Progenitor cell of endocrine pancreas (in vitro differentiated cells): ENCODE measurements at places on chromosomes 2 and 18. TPM values are rescaled to one million over a fixed set of nuclear protein-coding genes. Genes with fewer than 3 reads are reported as not detected.
A peak's percentile ranks its signal among the peaks of the same experiment; 100 is the strongest.

GRCh38 chr2:227472265-227473121, 537 bp downstream of the AGFG1 start:
- DNase-seq = peak; percentile 65

- DNase-seq = no peak
Measured at GRCh38 chr2:99470957-99471356, 18.9 kb downstream of the REV1 start.

The RPIA gene
- total RNA-seq = 24.6 and 27.1 TPM in 2 replicates

DNA sequence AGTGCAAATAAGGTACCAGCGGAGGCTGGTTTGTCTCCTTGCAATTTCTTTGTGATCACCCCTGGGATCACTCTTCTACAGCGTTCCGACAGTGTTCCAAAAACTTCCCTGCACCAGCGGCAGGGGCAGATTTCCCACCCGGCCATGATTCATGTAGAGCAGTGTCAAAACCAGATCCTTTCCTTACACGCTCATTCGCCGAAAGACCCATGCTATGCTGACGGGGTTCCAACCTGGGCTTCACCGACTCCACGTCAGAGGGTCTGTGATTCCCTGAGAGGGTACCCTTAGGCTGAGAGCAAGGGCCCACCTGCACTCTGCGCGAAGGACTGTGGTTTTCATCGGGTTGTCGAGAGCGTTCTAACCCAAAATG, 423 bp upstream of the TTC27 start:
- DNase-seq = no peak

The CRYBA2 gene
- 24.4 and 30.1 TPM in 2 replicates for total RNA-seq

The ATG4B gene
- 142 and 143 TPM in 2 replicates for total RNA-seq

The TMEM178A gene
- total RNA-seq = 28.7 and 32.9 TPM in 2 replicates

The CAPG gene
- total RNA-seq = 56.1 and 56.5 TPM in 2 replicates

DNA sequence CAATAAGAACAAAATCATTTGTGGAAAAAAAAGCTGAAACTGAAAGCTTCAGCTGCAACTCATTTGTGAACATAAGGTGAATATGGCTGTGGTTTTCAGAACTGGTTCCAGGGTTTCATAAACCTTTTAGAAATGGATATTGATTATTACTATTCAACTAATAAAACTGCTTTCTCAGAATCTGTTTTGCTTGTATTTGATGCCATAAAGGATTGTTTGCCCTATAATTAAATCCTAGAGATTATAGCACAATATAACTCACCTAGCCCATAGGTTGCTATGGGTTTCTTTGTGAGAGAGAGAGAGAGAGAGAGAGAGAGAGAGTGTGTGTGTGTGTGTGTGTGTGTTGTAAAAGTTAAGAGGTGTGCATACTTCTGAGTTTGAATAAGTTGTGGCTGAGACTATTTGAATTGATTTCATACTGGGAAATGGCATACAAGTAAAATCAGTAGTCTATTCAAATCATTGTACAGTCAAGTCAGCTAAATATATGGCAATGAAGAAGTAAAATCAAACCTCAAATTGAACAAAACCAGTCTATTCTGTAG, 339.2 kb downstream of the ARHGAP15 start:
- no peak for DNase-seq
